ENCODE measurements at places on chromosomes 6 and 20.

DNA sequence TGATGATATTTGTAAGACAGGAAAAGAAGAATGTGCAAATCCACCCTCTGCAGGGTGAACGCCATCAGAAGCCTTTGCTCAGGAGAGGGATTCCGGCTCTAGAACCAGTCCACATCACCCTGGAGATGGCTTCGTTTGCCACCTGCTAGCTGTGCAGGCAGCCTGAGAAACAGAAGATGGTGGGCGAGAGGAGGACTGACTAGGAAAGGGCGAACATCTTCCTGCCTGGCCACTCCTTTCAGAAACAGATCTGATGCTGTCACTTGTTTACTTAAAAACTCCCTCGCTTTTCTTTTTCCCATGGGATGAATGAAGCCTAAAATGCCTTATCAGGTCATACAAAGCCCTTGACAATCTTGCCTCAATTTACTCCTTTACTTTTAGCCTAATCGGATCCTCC lies 1.2 kb downstream of the PTPRA start:
- no peak for DNase-seq

DNA sequence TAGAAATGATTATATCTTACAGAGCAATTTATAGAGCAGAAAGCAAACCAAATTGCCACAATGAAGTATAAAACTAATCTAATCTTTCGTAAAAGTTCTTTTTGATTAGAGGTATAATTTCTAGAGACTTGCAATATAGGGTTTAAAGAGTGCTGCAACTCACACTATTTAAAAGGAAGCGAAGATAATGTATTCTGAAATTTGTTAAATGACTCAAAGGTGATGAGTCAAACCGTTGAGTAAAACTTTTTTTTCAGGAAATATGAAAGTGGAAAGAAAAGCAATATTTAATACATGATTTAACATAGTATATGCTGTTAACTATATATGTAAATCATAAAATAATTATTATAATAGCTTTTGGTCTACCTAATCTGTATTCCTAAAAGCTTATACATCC lies 133.6 kb downstream of the SYNE1 start:
- no peak for DNase-seq

- DNase-seq = no peak
These were observed 3.3 kb downstream of the PCIF1 start for GRCh38 chr20:45937765-45938164.

DNA sequence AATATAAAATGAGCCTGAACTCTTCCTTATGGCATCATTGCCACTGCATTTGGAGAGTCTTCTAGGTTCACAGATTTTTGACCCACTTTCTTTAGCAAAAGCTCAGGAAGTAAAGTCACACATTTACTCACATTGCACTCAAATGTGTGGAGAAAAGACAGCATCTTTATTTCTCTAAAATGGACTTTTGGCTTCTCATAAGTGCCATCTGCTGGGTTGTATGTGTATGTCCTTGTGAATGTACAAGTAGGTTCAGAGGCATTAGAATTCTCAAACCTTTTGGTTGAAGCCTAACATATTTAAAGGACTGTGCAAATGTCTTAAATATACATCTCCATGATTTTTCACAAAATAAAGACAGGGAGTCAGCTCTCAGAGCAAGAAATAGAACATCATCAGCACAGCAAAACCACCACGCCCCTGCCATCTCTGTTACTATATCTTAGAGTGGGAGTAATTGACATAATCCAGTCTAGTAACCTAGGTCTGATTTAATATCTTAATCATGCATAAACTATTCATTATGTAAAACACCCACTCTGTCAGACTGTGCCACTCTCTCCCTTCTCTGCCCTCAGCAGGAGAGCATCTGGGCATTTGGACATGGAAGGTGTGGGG lies 42.2 kb upstream of the SPTLC3 start:
- no peak for DNase-seq

DNA sequence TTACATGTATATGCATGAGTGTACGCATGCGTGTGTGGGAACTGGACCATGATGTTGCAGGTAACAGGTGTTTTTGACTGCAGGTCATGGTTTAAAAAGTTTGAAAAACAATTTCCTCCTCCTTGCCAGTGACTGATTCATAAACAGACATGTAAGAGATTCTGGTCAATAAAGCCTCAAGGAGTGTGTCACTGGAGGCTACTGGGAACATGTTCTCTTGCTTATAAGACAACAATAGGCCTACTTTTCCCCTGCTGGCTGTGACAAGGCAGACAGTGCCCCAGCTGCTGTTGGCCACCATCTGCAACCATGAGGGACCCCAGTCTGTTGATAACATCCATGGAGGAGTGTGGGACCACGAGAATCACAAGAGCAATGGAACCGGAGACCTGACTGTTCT lies 12.7 kb downstream of the LEMD2 start:
- DNase-seq = no peak

DNA sequence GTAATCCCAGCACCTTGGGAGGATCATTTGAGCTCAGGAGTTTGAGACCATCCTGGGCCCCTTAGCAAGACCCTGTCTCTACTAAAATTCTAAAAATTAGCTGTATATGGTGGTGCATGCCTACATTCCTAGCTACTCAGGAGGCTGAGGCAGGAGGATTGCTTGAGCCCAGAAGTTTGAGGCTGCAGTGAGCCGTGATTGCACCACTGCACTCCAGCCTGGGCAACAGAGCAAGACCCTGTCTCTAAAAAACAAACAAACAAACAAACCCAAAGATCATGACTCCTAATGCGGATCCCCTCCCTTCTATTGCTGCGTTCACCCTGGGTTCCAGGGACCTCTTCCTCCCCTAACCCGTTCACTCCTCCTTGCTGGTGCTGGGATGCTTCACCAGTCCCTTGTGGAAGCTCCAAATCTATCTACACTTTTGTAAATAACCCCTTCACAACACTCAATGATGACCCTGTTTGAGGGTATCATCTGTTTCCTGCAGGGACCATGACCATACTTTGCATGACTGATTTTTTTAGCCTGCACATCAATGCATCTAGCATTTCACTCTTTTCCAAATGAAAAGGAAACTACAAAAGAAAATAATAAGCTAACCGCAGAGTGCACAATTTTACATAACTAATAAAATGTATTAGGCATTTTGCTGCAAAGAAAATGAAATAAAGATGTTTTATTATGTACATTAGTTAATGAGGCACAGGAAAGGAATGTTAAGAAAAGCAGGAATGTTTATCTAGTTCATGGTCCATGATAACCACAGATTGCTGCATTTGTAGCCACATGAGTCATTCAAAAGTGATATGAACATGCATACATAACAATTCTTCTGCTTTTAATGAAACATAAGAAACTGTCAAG lies 30.5 kb upstream of the IPCEF1 start:
- no peak for DNase-seq

GRCh38 chr6:39776581-39776980 lies 15.6 kb upstream of the DAAM2 start:
- no peak for DNase-seq

DNA sequence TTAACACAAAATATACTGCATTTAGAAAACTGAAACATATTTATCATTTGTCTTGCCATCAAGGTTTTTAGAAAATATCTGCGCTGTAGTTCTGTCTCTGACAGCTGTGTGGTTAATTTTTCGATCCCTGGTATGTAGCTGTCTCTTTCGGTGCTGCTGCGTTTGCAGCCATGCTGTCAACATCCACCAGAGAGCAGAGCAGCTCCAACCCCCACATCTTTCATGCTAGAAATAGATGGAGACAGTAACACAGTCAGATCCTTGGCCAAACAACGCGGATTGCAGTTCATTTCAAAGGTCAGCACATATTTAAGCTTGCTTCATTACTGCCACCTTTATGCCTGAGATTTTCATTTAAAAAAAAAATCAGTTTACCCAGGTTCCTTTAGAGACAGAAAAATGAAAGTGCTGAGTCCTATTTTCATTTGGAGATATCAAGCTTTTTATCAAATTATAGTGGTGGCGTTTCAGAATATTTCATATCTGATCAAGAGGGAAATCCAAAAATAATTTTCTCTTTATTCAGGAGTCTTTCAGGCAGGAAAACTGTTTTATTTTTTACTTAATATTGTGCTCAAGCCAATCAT lies 157.7 kb upstream of the MMS22L start:
- DNase-seq = no peak

DNA sequence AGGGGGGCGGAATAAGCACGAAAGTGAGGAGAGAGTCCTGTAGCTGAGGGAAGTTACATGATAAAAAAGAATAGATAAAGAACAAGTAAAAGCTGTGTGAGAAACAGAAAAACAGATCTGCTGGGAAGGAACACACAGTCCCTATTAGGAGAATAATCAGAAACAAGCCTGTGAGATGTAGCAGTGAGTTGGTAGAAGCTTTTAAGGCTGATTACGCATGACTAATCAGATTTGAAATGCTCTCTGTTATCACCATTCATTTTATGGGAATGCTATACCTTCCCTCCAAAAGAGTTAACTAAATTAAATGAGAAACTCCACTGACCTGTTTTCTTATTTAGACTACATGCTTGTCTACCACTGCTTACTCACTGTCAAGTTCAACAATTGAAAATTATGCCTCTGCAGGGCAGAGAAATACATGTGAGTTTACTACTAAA lies 15.8 kb downstream of the REPS1 start:
- DNase-seq = no peak

DNA sequence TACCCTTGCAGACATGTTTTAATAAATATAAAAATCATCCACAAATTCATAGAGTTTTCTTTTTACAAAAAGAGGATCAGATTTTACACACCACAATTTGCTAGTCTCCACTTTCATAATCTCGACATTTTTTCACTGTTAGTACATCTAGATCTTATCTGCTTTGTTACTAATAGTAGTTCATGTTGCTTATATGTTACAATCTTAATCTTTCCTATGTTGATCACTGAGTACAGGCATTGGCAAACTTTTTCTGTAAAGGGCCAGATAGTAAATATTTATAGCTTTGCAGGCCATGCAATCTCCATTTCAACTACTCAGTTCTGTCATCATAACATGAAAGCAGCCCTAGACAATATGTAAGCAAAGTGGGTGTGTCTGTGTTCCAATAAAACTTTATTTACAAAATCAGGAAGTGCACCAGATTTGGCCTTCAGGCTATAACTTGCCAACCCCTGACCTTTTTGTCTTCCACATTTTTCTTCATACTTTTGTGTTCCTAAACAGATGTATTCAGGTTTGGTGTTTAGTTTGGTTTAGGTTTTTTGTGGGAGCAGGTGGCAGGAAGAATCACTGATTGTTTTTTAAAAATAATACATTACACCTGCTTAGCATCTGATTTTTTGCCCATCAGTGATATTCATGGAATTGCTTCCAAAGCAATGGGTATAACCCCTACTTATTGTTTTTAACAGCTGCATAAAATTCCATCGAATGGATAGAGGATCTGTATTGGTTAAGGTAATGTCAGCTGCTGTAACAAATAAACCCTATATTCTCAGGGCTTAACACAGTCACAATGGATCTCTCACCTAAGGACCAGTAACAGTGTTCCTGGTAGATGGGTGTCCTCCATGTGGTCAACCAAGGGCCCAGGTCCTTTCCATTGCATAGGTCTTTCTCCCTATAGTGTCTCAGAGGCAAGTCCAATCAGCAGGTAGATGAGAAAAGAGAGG lies 61.2 kb downstream of the EYA2 start:
- DNase-seq = no peak

GRCh38 chr20:11145616-11146015 lies 471.8 kb upstream of the JAG1 start:
- DNase-seq = no peak

- DNase-seq = no peak
These were observed 12.2 kb upstream of the C6orf132 start for GRCh38 chr6:42154461-42155209.

DNA sequence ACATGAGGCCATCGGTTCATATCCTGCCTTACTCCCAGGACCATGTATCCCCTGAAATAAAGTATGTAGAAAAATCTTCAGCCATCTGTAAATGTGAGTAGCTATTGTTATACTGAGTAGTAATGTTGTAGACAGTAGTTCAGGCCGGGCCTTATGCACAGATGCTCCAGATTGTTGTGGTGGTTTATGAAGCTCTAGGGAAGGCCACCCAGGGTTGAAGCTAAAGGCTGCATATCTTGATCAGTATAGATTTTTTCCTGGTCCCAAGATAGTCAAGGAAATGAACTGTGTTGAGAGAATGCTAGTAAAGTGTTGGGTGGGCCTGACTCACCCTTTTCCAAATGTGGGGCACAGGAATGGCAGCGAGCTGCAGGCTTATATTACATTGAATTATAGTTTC lies 81.4 kb downstream of the FNDC1 start:
- DNase-seq = no peak

DNA sequence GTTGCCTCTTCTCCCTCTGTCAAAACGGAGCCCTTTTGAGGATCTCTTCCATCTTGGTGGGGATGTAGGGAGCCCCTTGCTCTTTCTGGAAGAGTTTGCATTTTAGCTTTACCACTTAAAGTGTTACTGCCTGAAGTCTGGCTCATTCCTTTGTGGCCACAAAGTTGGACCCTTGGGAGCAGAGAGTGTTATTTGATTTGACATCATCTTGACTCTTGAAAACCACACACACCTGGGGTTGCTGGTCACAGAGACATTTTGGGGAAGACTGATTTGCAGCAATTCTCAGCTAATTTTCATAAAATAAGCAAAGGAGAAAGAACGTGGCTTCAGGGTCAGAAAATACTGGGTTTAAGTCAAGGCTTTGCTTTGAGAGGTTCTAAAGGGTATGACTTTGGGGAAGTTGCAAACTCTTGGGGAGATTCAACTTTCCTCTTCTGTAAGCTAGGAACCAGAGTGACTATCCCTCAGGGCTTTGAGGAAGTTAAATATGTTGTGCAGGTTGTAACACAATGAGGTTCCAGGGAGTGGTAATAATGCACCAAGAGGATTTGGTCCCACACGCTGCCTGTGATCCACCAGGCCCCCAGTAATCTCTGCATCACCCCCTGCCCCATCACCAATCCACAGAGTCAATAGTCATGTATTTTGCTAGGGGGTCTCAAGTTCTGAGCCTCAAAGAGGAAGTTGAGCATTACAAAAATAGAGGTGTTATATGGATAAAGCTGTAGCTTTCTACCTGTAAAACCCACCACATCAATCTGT lies 141.6 kb upstream of the SLC24A3 start:
- no peak for DNase-seq

DNA sequence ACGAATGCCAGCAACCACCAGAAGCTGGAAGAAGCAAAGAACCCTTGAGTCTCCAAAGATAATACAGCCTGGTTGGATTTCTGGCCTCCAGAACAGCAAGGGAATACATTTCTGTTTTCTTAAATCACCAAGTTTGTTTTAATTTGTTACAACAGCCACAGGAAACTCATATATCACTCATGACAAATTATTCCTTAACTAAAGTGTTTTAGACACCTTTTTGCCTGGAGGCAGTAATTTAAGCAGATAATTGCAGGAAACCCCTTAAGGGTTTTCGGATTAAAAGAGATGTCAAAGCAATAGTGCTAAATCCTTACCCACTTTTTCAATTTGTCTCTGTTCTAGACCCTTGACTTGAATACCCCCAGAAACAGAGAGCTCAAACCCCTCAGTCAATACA lies 1050.0 kb downstream of the EPHA7 start:
- no peak for DNase-seq

DNA sequence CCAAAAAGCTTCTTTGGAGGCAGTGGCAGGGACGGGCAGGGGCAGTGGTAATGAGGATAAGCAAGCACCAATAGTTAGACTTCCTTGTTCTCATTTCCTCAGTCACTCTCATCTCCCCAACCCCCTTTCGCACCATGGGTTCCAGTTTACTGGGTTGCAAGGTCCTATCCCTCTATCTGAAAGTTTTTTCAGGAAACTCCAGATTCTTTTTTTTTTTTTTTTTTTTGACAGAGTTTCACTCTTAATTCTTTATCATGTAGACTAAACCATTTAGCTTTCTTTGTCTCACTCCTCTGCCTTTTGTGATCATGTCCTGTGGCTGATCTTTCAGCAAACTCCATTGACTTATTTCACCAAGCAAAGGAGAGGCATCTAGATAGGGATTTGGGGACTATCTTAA lies 51.4 kb upstream of the GMDS start:
- DNase-seq = no peak

GRCh38 chr6:169172456-169172855 lies 81.2 kb downstream of the THBS2 start:
- no peak for DNase-seq
